ENCODE measurements at places on chromosomes 6 and 20.

- no peak for DNase-seq
Measured at GRCh38 chr6:102848796-102849195, 1455.3 kb downstream of the GRIK2 start.

GRCh38 chr6:101845172-101845571 is 451.7 kb downstream of the GRIK2 start:
- no peak for DNase-seq

- DNase-seq, result no peak
Measured at GRCh38 chr6:24932832-24933231, 2.9 kb downstream of the RIPOR2 start.

DNA sequence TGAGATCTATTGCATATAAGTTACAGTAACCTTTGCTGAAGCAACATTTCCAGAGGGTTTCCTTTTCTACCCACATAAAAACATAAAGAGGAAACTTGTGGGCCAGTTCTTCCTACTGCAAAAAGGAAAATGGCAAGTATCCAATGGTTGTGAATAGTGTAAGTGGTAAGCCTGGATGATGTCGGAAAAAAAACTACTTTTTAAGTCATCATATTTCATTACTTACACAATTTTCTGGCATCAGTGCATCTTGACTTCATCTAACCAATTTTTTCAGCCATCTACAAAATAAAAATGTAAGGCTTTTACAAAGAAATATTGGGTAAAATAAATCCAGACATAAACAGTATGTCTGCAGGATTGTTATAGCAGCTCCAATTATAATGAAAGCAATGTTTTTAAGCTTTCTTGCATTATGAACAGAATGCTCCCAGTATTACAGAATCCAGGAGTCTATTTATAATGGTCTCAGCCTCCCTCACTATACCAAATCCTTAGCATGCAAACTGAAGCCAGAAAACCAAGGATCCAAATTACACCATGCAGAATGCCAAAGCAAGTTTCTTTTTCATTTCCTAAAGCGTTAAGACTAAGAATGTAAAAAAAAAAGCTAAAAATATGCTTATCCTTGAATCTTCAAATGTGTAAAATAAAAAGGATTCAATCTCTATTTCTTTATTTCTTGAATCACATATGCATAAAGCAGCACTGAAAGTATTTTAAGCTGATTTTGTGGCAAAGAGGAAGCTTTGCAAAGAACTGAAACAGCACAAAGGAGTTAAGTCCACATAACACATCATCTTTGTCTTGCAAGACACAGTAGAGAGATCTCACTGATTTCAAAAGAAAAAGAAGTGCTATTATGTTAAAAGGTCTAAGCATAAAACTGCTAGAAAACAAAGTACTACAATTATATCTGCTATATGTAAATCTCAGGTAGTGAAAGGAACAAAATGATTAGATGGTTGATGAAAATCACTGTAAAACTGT is 126.8 kb upstream of the HMGCLL1 start:
- DNase-seq, result no peak

DNA sequence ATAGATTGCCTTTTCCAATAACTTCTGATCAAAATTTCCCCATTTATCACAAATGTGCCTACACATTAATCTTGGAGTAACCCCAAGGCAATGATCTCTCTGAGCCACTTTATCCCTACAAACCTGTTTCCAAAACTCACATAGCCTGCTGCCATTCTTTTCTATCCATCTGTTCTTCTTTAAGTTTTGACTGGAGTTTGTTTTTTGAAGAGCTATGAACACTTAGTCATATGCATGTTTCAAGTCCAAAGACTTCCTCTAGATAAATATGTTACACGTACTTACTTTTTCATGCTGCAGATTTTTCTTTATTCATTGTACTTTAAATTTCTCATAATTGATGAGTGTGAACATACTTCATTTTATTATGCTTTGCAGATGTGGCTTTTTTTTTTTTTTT is 488.9 kb upstream of the CITED2 start:
- no peak for DNase-seq
